ENCODE measurements at places on chromosomes 5 and 9.

DNA sequence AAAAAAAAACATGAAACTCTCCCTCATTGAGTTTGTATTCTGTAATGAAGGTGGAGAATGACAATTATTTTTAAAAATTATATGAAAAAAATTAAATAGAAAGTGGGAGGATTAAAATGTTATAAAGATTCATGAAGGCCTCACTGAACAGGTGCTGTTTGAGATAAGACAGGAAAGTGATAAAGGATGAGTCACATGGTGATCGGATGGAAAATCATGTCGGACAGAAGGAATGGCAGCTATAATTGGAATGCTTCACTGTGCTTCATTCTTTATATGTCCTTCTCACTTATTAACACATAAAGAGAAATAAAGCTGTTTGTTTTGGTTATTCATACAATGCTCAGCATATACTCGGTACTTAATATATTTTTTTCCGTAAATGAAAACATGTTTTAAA is 464.5 kb upstream of the RGMB start:
- DNase-seq = no peak

- no peak for DNase-seq
Observed at GRCh38 chr9:6590334-6590733, 55.2 kb downstream of the GLDC start.

DNA sequence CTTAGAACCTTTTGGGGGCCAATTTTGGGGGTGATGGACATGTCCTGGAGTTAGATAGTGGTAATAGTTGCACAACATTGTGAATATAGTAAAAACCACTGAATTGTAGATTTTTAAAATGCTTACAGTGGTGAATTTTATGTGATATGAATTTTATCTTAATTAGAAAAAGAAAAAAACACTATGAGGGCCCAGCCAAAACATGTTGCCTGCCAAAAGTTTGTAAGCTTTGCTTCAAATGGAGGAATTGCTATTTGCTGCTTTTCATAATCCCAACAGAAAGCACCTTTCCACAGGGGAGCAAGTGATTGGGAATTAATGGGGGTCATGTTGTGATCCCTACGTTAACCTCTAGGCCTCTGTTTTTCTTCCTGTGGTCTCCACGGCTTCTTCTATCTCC is 19.1 kb downstream of the TNFAIP8 start:
- DNase-seq = no peak

GRCh38 chr9:129068990-129069861 is 11.7 kb upstream of the DOLPP1 start:
- peak; percentile 37 for DNase-seq

- DNase-seq = no peak
Observed at GRCh38 chr5:13673511-13673910, 271.0 kb downstream of the DNAH5 start.

DNA sequence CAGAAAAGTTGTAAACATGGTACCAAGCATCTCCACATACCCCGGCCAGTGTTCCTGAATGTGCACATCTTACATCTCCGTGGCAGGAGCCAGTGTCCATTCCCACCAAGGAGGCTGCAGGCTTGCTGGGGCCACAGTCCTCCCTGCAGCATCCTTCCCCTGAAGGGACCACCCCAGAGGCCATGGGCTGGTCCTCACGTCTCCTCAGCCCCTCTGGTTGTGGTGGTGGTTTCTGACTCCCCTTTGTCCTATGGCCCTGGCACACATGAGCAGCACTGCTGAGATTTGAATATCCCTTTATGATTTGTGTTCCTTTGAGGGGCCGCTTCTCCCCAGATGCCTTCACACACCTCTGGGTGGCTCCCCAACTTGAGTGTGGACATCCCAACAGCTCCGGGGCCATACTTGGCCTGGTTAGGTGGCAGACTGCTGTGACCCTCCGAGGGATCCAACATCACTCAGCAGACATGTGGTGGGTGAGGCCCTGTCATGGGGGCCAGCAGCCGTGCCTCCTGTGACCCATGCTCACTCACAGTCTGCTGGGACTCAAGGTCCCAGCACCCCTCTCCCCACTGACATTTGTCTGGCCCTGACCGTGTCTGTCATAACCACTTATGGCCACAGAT is 14.3 kb downstream of the PHF2 start:
- no peak for DNase-seq

DNA sequence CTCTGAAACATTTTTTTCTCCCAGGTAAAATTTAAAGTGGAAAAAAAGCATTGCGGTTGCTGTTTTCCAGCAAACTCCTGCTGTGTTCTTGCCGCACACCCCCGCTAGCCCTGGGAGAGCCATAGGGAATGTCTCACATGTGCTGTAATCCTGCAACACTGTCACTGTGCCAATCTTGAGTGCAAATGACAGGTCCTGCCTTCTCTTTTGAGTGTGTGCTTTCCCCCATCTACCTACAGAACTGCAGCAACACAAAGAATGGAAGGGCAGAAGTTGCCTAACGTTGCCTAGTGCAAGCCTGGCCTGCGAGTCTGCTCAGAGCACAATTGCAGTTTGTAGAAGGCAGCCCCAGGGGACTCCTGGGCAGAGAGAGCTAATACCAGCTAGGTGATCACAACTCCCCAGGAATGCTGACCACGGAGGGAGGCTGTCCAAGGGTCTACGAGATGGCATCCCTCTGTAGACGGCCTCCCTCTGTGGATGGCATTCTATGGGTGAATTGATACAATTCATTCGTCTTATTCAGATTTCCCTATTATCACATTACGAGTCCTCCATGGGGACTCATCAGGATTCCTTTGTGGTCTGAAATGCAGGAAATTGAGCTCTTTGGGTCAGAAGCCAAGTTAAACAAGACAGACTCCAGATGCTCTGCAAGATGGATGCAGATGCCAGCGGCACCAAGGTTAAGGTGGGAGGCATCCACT is 172.6 kb upstream of the S1PR3 start:
- DNase-seq = no peak

GRCh38 chr9:95137587-95138145 is 179.8 kb downstream of the FANCC start:
- no peak for DNase-seq

GRCh38 chr9:74498621-74499095 is 1.5 kb downstream of the RORB start:
- no peak for DNase-seq

DNA sequence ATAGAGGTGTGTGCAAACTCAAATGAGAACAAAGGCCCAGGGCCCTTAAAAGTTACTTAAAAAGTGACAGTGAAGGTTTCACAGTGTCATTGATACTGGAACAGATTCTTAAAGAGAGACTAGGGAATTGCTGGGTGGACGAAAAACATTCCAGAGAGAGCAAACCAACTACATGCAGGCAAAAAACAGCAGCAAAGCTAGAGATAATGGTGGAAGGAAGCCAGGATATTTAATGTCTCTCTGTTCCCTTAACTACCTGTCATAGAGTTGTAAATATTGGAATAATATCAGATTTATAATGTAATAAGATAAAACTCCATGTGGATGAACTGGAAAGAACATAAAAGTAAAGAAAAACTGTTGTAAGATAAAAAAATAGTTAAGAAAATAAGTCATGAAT is 508.6 kb downstream of the TAF11L14 start:
- no peak for DNase-seq

DNA sequence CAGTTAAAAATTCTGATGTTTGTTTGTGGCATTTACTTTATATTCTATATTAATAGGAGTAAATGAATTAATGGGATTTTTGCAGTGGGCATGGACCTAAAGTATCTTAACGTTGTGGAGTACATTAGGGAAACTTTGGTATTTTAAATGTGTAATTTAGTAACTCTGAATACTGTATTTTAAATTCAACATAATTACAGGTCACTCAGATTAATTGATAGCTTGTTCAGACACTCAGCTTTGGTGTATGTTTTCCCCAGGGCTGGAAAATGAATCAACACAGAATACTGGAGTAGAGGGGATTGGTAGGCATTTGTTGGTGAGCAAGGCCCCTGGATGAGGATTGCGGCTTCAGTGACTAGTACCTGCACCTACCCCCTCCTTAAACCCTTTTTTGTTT is 117.5 kb downstream of the TRIO start:
- no peak for DNase-seq

- no peak for DNase-seq
Observed at GRCh38 chr9:8078641-8079140, 279.1 kb upstream of the DMAC1 start.

DNA sequence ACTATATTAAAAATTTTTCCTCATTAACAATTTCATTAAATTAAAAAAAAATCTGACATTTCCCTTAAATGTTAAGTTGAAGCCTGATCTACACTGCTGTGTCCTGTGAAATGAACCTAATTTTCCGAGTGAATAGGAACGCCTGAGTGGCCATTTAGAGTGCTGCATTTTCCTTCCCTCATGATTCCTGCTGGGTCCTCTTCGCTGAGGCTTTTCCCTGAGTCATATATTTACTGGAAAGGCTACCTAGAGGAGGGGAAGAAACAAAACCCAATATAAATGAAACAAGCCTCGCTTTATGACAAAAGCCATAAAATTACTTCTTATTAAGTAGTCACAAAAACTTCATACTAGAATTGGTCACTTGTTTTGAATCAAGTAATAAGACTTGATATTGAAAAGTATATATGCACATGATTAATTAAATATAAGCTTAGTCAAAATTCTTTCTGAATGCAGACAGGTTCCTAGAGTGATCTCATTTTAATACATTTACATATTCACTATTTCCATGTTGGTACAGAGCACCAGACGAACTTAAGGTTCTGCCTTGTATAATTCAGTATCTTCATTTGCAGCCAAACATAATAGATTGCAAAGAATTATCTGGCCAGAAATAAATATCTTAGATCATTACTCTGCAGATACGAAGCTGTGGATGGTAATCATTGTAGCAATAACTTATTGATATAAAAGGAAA is 6.3 kb upstream of the ISCA1 start:
- DNase-seq = no peak

DNA sequence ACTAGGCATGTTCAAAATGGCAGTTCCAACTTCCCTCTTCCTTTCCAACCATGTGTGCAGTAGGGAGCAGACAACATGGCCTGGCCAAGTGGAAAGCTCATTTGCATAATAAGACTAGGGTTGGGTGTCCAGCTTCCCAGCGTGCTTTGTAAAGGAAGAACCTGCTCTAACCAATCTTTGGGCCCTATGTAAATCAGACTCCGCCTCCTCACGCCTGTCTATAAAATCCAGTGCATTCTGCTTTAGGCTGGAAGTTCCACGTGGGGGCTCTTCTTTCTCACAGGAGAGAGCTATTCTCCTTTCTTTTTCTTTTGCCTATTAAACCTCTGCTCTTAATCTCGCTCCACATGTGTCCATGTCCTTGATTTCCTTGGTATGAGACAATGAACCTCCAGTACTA is 83.4 kb downstream of the GCNT1 start:
- DNase-seq = no peak

- DNase-seq = no peak
Observed at GRCh38 chr5:146699138-146699537, 179.4 kb downstream of the PPP2R2B start.

- DNase-seq = no peak
Observed at GRCh38 chr5:73137563-73138530, 17.5 kb downstream of the TMEM171 start.

DNA sequence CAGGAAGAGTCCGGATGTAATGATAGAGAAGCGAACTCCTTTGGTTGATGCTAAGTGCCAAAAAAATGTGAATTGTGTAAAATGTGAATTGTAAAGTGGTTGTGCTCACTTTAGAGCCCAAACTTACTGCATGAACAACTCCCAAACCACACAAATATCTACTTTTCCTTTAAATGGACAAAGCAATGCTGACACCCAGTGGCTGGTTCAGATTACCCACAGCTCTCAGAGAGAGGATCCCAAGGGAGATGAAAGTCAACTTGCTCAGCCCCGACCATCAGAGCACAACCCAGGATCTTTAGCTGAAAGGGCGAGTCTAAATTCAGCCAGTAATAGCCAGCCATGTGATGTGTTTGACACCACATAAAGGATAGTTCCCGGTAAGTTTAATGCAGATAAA is 133.7 kb downstream of the NMUR2 start:
- no peak for DNase-seq

DNA sequence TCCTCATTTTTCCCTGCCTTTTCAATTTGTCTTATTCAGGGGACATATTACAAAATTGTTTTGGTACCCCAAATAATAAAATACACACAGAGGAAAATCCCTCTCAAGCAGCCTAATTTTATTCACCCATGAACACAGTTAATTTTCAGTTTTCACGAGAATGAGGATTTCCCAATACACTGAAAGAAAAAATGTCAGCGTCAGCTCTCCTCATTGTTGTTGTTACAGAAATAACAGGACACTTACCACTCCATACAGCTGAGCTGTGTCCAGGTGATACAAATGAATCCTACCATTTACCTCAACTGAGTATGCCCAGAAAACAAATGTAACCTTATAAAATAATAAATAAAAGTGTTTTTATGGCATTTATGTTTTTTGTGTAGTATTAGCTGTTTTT is 144.6 kb upstream of the PCA3 start:
- DNase-seq = no peak

GRCh38 chr5:147927901-147928300 is 21.6 kb upstream of the C5orf46 start:
- DNase-seq = no peak

DNA sequence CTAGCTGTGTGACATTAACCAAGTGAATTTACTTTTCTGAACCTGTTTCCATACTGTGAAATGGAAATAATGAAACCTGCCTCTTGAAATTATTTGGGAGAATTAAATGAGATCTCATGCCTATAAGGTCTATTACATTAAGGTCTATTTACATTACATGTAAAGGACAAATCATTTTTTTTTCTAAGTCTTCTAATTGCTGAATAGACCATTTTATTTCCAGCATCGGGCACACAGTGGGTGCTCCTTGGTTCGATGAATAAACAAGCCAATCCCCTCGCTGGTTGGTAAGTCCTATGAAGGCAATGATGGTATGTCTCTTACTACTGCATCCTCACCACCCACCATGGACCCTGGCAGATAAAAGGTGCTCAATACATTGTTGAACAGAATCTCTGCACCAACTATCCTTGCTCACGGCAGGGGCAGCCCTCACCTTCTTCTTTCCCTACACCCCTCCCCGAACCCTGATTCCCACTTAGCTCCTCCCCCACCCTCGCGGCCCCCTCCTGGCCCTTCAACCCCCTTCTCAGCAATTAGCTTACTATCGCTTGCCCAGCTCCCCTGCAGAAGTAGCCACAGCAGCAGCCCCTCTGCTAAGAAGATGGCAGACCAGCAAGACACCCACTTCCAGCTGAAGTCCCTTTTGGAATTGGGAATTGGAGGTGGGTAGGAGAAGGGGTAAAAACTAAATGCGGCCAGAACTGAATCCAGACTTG is 3.0 kb downstream of the PCDH1 start:
- DNase-seq = no peak
